Thoracic aorta (tissue), 2 donors: ENCODE measurements at places on chromosomes 5 and 9. TPM values are rescaled to one million over a fixed set of nuclear protein-coding genes. Genes with fewer than 3 reads are reported as not detected.

GRCh38 chr5:92749943-92750342, 831.1 kb downstream of the NR2F1-AS1 start:
- DNase-seq: no peak

GRCh38 chr9:1875921-1876448, 139.2 kb upstream of the SMARCA2 start:
- no peak for DNase-seq

DNA sequence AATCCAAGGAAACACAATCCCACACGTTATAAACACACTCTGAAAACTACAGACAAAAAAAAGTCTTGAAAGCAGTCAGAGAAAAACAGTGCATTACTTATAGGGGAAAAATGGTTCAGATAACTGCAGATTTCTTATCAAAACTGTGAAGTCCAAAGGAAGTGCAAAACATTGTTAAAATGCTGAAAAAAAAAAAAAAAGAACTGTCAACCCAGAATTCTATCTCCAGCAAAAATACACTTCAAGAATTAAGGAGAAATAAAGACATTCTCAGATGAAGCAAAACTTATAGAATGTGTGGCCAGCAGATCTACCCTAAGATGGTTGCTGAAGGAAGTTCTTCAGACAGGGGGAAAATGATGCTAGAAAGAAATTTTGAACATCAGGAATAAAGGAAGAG, 40.4 kb downstream of the ADAMTS2 start:
- no peak for DNase-seq

GRCh38 chr9:99782962-99783718, 38.5 kb upstream of the NR4A3 start:
- DNase-seq: no peak

DNA sequence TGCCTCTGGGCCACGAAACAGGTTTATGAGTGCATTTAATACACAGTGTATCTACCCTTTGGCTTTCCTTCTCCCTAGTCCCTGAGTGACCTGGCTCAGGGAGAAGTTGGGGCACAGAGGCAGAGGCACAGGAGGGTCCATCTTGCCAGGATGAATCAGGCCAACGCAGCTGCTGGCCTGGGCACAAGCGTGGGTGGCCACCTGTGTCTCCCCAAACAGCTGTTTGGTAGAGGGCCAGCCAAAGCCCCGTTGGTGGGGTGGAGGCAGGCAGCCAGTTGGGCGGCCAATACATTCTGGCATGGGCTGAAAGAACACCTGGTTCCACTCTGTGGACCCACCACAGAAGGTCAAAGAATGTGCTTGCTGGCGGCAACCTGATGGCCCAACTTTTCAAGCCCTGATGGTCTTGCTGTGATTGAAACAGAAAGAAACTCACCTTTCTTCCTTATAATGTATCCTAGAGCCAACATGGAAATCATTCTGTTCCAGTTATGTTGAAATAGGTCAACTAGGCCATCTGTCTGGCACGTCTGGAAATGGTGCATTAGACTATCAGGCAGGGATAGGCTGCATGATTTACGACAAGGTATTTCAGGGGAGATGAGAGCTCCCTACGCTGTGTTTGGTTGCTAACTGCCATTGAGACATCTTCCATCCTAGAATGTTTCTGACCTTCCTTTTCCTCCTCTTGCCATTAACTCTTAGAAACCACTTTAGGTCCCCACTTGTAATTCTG, 337.4 kb downstream of the ADAMTS6 start:
- no peak for DNase-seq

GRCh38 chr9:129281506-129282145, 103.6 kb upstream of the IER5L start:
- DNase-seq: no peak

DNA sequence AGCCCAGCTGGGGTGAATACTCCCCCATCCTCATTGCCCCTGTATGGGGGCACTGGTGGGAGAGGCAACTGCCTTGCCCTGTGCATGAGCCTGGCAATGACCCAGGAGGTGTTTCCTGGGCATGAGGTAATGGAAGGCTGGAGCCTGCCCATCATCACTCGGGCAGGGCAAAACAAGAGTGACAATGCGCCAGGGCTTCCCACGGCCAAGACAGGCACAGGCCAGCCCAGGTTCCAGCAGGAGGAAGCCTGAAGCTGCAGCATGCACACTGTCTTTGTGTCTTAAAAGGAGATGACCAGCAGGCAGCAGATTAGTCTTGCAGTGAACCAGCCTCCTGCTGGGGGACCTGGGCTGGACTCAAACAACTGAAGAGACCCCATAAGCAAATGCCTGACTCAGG, 92.2 kb upstream of the SMIM23 start:
- DNase-seq: no peak

DNA sequence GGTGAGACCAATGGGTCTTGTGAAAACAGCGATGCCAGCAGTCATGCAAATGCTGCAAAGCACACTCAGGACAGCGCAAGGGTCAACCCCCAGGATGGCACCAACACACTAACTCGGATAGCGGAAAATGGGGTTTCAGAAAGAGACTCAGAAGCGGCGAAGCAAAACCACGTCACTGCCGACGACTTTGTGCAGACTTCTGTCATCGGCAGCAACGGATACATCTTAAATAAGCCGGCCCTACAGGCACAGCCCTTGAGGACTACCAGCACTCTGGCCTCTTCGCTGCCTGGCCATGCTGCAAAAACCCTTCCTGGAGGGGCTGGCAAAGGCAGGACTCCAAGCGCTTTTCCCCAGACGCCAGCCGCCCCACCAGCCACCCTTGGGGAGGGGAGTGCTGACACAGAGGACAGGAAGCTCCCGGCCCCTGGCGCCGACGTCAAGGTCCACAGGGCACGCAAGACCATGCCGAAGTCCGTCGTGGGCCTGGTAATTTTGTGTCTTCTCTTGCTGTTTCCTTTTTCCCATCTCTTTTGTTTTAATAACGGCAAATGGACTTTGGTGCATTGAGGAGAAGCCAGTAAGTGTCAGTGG, 98.0 kb downstream of the EHMT1 start:
- no peak for DNase-seq

DNA sequence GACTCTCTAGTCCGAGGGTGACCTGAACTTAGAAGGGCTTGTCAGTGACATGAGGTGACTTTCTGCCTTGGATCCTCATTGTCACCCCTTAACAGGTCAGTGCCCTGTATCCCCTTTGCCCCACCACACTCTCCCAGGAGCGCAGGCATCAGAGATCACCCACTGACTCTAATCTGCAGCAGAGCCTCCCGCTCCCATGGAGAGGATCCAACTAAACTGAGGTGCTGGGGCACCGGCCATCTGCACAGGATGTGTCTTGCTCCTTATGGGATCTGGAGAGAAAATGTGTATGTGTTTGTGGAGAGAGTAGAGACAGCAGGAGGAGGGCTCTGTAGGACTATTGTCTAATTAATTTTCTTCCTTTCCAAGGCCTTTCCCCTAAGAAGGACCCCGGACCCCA, 213.7 kb downstream of the ROR2 start:
- no peak for DNase-seq

GRCh38 chr5:65862384-65862783, 64.0 kb upstream of the ERBIN start:
- DNase-seq: no peak

- DNase-seq: no peak
Measured at GRCh38 chr9:106828070-106828469, 34.9 kb upstream of the ZNF462 start.

DNA sequence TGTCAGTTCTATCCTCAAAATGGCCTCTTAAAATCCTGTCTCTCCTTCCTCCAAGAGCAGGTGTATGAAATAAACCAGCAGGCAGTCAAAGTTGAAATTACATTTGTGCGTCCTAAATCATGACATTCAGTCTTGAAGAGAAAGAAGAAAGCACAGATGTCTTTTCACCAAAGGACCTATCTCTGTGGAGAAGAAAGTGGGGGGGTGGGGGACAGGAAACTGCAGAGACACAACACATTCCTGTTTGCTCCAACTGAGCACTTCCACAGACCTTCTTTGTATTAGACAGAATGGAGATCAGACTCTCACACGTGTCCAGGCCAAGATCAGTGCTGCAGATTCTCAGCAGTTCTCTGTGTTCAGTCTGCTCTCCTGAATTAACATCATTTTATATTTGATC, 471.9 kb upstream of the RGMB start:
- DNase-seq: no peak

DNA sequence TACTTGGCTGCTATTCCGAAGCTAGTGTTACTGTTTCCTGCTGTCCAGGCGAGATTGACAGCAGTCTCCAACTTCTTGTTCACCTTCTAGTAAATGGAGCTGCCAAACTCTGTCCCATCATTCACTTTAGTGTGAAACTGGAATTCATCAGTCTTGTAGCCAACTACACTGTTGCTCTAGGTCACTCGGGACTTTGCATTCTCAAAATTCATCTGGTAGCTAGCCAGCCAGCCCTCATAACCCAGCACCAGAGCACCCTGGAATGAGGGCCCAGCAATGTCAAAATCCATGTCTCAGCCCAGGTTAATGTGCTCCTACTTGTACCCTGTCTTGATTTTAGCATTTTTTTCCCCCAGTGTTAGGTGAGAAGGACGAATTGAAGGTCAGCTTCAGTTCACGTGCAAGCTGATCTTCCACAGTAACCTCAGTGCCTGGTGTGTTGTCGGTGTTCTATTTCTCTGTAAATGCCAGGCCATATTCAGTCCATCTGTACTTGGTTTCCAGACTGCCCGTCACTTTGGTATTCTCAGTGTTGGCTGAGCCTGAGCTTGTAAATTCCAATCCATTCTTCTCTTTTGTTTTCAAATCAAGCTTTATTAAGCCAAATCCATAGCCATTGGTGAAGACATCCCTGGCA, 28.9 kb downstream of the ZNF169 start:
- no peak for DNase-seq

DNA sequence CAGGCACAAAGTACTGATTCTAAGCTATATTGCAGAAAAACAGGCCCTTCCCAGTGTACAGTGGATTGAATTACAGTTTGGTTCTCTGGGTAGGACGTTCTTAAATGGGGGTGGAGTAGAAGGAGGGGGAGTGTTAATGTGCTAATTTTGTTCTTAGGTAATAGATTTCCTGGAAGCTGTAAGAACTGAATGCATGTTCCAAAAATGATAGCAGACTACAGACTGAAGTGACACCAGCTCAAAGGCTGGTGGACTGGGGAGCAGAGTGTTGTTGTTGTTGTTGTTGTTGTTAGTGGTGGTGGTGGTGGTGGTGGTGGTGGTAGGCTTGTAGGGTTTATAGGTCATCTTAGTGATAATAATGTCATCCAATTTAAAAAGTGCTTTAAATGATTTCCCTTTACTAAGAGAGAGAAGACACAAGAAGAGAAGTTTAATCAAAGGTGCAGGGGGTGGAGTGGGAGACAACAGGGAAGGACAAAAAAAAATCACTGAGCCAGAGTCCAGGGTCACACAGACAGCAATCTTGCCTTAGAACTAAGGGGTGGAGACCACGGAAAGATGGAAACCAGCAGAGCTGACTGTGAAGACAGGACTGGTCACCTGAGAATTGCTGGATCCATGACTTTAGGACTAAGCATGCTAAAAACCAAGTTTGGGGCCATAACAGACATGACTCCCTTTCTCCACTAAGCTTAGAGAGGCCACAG, 27.0 kb downstream of the TTLL11 start:
- DNase-seq: no peak

- DNase-seq: no peak
Measured at GRCh38 chr9:105690742-105691141, 3.6 kb upstream of the TMEM38B start.

DNA sequence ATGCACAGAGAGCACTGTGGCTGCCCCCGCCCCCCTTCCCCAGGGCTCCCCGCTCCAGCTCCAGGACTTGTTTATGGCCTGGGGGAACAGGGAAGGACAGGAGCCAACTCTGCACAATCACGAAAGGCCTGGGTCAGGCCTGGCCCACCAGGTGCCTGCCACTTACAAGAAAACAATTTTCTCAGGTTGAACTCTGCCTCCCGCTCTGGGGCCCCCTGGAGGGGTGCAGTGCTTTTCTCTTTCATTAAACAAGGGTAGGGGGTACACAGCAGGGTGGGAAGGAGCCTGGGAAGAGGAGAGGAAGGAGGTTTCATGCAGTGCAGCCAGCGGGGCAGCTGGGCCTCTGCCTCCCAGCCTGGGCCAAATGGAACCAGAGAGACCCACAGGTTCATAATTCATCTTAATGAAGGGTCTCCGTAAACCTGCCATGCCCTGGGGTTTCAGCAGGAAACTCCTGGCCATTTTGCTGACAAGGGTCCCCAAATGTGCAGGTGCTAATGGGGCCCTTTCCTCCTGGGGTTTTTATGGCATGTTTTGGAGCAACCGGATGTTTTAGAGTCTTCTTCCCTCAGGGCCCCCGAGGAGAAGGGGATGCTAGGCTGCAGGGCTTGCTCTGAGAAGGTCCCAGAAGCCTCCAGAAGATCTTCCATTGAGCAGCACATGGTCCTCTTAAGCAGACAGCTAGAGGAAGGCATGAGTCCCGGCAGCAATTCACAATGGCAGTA, 219.8 kb downstream of the SLIT3 start:
- DNase-seq: no peak

GRCh38 chr9:117018966-117019617, 332.0 kb downstream of the TRIM32 start:
- DNase-seq: no peak

- DNase-seq: no peak
Measured at GRCh38 chr5:15719784-15720183, 219.8 kb downstream of the FBXL7 start.

DNA sequence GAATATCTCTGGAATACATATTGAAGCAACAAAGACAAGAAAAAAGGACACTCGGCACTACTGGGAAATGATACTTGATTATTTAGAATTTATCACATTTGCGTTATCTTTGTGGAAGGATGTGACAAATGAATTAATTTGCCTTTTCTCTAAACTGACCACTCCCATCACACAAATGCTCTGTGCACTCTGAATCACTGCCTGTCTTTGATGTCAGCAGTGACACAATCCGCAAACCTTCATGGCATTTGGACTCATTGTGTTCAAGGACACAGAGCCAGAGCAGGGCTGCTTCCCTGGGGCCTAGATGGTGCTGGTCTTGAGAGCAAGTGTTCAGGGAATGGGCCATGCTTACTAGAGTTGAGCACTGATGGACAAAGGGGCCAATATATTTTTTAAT, 4.9 kb upstream of the KIF4B start:
- no peak for DNase-seq

DNA sequence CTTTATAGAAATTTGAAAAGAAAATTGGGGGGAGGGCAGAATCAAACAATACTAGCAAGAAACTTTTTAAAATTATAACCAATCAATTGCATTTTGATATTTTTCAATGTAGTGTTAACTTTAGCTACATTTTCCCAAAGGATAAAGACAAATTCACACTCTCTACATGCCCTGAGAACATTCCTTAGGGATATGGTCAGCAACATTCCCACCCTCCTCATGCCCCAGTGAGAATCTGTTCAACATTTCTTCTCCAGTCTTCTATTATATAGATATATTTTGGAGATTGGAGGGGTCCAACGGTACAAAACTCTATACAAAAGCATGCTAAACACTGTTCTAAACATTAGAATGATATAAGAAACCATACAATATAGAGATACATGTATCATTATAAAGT, 11.6 kb upstream of the PRR16 start:
- DNase-seq: no peak

The PRRT1B gene
- not detected for total RNA-seq

The MYOZ3 gene
- total RNA-seq: 2.8 TPM

The TLR4 gene
- total RNA-seq: 78.2 TPM

The C5orf34 gene
- 0.85 TPM for total RNA-seq

The SLC1A3 gene
- total RNA-seq: 67.4 TPM

The EIF4E1B gene
- not detected for total RNA-seq

The ENHO gene
- not detected for total RNA-seq

The IL3 gene
- total RNA-seq: not detected

The SMIM33 gene
- not detected for total RNA-seq

The OR13C5 gene
- total RNA-seq: not detected

The CCDC152 gene
- 0.81 TPM for total RNA-seq

The ASPN gene
- total RNA-seq: 122 TPM

The GLRA1 gene
- total RNA-seq: not detected

The SELENOP gene
- total RNA-seq: 392 TPM
